ENCODE measurements at places on chromosomes 5 and 9.

DNA sequence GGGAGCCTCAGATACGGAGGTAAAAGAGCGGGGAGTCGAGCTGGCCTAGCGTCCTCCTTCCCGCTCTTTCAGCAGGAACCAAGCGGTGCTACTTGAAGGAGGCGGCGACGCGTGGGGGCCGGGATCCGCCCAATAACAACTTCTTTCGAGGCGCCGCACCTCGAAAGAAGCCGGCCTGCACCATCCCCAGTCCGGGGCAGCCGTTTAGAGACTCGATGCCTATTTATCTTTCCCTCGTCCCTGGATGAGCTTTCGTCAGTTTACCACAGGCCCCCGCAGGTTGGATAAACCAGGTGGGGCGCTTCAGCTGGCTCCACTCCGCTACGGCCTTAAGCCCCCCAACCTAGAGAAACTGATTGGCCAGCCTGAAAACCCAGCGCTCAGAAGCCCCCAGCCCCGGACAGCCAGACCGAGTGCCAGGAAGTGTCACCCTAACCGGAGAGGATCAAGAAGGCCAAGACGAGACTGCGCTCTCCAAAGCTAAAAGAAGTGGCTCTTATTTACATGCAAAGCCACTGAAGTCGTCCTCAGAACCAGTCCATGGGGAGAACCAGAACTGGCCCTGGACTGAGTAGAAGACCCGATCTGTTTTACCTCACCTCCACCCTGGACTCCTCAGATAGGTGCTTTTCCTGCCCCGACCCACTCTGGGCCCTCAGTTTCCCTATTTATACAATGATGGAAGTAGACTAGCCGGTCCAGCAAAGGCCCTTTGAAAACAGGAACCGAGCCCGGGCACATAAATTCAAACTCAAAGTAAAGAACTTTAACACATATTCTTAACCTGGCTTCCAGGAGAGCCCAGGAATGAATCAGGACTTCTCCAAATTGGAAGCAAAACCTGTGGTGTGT is 1.4 kb downstream of the HAND1 start:
- no peak for DNase-seq

DNA sequence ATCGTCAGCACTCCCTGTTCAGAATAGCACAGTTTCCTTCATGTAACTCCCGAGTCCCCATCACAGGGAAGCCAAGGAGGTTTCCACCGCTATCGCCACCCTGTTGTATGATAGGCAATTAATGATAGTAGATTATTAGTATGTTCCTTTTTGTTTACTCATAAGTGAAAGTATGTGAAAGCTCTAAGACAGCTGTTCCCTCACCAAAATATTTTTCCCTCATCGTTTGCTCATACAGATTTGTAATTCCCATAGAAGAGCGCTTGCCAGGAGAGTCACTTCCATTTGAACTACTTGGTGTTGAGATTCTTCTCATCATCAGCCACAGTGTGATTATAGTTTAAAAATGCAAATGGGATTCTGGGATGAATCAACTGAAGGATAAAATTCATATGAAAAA is 140.9 kb downstream of the PAM start:
- no peak for DNase-seq

- no peak for DNase-seq
These were observed 118.4 kb downstream of the MARCHF11 start for GRCh38 chr5:16061163-16061562.

DNA sequence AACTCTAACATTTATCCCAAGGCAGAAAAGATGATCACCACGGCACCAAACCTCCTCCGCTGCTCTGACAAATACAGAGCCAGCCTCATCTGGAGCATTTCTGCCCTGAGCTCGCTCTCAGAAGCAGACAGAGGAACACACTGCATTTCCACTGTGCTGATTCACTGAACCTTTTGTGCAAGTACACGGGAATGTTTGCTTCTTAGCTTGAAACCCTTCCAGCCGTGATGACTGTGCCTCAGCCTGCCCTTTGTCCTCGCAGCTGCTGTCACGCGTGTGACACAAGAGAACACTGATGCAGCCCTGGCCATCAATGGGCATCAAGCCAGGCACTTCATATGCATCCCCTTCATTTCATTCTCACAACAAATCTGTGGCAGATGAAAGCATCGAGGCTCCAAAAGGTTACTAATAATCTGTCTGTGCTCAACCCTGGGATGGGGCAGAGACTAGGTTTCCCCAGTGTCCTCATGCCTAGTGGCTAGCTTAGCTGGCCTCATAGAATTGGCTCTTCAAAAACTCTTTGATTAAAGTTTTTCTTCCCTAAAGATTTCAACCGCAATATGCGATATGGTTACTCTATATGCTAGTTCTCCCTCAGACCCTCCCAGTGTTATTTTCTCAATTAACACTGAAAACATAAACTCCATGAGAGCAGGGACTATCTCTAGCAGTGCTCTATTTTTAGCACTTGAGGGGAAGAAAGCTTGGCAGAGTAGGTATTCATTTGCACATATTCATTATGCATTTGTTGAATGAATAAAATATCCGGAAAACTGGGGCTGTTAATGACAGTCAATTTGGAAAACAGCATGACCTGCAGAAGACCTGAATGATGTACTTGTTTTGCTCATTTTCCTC is 7.3 kb downstream of the CDC14B start:
- no peak for DNase-seq

DNA sequence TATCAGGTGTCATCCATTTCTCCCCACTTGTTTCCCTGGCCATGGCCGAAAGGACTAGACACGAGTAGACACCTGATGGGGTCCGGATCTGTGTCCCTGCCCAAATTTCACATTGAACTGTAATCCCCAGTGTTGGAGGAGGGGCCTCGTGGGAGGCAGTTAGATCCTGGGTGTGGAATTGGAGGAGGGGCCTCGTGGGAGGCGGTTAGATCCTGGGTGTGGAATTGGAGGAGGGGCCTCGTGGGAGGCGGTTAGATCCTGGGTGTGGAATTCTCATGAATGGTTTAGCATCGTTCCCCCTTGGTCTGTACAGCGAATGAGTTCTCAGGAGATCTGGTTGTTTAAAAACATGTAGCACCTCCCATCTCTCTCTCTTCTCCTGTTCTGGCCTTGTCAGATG is 165.8 kb downstream of the NR3C1 start:
- no peak for DNase-seq

- DNase-seq, result no peak
These were observed 4.4 kb downstream of the NEURL1B start for GRCh38 chr5:172645271-172646055.

Measured in D721Med (cell line).